Mesenchymal stem cell (in vitro differentiated cells and primary cell): ENCODE measurements at places on chromosomes 2 and 18.

DNA sequence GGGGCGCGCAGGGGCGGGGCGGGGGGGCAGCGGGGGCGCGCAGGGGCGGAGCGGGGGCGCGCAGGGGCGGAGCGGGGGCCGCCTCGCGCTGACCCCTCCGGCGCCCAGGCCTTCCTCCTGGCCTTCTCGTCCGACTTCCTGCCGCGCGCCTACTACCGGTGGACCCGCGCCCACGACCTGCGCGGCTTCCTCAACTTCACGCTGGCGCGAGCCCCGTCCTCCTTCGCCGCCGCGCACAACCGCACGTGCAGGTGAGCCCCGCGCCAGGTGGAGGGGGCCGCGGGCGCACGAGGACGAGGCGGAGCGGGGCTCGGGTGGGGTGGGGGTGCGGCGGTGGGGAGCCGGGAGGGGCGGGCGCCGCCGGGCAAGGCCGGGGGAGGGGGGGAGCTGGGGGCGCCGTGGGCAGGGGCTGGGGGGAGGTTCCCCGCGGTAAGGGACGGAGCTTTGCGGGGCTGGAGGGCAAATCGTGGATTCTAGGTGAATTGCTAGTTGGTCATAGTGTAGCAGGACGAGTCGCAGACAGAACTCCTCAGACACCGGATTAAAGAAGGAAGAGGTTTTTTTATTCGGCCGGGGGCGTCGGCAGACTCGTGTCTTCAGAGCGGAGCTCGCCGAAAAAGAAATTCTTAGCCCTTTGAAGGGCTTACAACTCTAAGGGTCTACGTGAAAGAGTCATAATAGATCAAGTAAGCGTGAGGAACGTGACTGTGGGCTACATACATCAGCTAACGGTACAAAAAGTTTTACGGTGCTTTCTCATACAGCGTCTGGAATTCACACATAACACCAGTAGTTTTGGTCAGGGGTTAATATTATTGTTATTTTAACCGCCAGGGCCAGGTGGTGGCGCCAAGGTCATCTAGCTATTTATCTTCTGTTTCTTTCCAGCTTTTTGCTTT lies 29.9 kb downstream of the ANO7 start:
- DNase-seq = peak; percentile 50
- H3K4me3 ChIP-seq = peak overlapping the region; percentile 86
- peaks cover 11% of the 10 kb centered on the region for H3K4me1 ChIP-seq
- H3K27ac ChIP-seq = no peak overlapping the region
- peaks cover 4% of the 10 kb centered on the region for H3K36me3 ChIP-seq
- H3K27me3 ChIP-seq = peaks cover 2% of the 10 kb centered on the region

DNA sequence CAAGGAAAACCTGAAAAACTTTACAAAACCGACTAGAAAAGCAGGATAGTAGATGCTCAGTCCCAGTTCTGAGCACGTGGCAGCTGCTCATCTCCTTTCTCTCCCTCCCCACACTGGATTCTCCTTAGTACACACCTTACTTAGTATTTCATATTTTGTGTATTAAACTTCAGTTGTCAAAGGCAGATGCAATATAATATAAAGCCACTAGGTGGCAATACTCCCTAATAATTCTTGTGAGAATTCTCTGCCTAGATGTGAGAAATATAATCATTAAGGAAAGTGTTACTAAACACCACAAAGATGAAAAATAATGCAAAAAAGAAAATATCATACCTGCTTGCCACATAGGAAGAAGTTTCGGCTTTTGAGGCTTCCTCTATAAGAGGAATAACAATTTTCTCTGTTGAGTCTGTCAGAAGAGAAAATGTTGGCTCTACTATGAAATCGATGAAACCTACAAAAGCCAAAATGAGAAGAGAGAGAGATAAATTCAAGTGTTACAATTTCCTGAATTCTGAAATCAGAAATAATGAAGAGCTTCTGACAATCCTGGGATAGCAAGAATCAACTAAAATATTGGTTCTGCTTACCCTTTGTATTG lies 200.6 kb downstream of the PPP1R1C start:
- DNase-seq = peak; percentile 60
- no peaks in the 10 kb centered on the region for H3K27me3 ChIP-seq
- no peaks in the 10 kb centered on the region for H3K36me3 ChIP-seq
- H3K4me3 ChIP-seq = no peak overlapping the region

- peak overlapping the region; percentile 96 for H3K27ac ChIP-seq
- H3K27me3 ChIP-seq = no peaks in the 10 kb centered on the region
- peaks cover 25% of the 10 kb centered on the region for H3K4me1 ChIP-seq
- H3K36me3 ChIP-seq = peaks cover 18% of the 10 kb centered on the region
- DNase-seq = peak; percentile 53
- H3K4me3 ChIP-seq = no peak overlapping the region
Measured at GRCh38 chr2:109446278-109447131, 167.3 kb downstream of the SEPTIN10 start.

- no peak overlapping the region for H3K4me3 ChIP-seq
- H3K4me1 ChIP-seq = peaks cover 9% of the 10 kb centered on the region
- no peaks in the 10 kb centered on the region for H3K36me3 ChIP-seq
- no peak for DNase-seq
- no peaks in the 10 kb centered on the region for H3K27me3 ChIP-seq
- H3K27ac ChIP-seq = no peak overlapping the region
Measured at GRCh38 chr2:197184959-197185586, 125.5 kb downstream of the ANKRD44 start.

GRCh38 chr2:134512734-134513464 lies 205.9 kb downstream of the TMEM163 start:
- H3K27me3 ChIP-seq = no peaks in the 10 kb centered on the region
- no peak for DNase-seq
- no peak overlapping the region for H3K4me3 ChIP-seq
- H3K36me3 ChIP-seq = no peaks in the 10 kb centered on the region

DNA sequence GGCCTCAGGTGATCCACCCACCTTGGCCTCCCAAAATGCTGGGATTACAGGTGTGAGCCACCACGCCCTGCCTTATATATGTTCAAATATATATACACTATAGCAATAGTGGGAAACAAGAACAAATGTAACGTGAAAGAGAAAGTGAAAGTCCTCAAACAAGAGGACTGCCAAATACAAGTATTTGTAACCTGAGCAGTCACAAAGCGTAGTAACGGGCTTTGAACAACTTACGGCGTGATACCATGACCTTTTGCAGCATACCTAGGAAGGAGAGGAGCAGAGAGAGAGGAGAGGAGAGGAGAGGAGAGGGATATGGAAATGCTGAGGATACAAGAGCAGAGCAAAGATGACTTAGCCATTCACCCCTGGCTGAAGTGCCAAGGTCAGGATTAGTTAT lies 113.8 kb upstream of the RGPD4 start:
- no peaks in the 10 kb centered on the region for H3K27me3 ChIP-seq
- H3K4me3 ChIP-seq = peak overlapping the region; percentile 72
- DNase-seq = peak; percentile 24

DNA sequence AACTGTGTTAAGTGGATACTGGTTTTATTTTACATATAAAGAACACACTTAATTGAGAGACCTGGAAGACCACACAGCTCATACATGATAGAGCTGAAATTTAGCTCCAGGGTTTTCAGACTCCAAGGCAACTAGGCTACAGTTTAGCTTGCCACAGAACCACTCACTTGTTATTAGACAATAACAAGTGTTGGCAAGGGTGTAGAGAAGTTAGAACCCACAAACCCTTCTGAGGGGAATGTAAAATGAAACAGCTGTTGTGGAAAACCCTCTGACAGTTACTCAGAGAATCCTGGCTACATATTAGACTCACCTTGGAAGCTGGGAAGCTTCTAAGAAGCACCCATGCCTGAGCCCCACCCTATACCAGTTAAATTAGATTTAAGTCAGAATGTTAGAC lies 75.3 kb downstream of the MAP3K20 start:
- DNase-seq = no peak
- H3K27ac ChIP-seq = peak overlapping the region; percentile 21
- peaks cover 3% of the 10 kb centered on the region for H3K36me3 ChIP-seq

- H3K36me3 ChIP-seq = no peaks in the 10 kb centered on the region
- no peaks in the 10 kb centered on the region for H3K4me1 ChIP-seq
- H3K27ac ChIP-seq = no peak overlapping the region
Measured at GRCh38 chr2:2491964-2492363, 160.9 kb upstream of the MYT1L start.

DNA sequence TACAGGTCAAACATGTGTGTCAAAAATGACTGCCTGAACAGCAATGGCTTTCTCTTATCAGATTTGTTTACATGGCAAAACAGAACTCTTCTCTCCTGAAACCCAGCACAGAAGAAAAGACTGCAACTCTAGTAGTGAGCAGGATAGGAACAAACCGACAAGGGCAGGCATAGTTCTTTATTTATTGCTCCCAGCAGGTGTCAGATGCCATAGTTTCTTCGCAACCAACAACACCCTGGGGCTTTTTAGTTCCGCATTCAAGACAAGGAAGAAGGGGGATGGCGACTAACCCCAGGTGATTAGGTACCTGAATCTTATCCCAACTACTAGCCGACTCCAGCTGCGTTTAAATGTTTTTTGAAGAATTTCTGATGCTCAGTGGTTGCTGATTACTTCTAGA lies 367.5 kb upstream of the FIGN start:
- H3K27me3 ChIP-seq = no peaks in the 10 kb centered on the region
- H3K4me3 ChIP-seq = no peak overlapping the region
- H3K4me1 ChIP-seq = no peaks in the 10 kb centered on the region
- no peak overlapping the region for H3K27ac ChIP-seq
- no peaks in the 10 kb centered on the region for H3K36me3 ChIP-seq

DNA sequence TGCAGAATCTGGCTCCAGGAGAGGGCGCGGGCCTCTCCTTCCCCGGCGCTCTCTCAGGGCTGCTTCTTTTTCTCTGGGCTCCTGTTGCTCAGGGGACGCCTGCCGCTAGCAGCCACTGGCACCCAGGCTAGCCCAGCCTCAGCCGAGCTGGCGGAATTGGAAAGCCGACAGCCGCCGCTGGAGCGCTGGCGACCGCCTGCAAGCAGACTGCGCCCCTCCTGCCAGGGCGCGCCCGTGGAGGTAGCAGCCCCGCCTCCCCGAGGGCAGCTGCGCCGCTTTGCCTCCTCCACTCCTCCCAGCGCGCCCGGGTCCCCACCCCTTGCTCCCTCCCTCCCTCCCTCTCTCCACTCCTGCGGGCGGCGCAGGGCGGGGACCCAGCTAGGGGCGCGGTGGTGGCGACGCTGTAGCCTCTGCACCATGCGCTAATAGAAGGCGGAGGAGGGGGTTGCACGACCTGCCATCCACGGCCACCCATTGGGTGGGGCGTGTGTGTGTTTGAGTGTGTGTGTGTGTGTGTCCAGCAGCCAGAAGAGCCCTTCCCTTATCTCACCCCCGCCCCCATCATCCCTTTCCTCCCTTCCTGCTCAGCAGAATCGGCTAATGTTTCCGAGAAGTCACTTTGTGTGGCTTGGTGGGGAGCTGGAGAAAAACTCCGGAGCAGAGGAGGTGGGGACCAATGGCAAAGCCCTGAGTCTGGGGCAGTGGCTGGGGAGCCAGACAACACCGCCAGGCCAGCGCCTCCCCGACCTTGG lies at the start of gene SCN9A:
Gene SCN9A (minus strand): TSS at position 209 of the 752 bp plus-strand sequence. CDS start 64,188 bp downstream, outside the sequence.
- H3K4me1 ChIP-seq = peaks cover 8% of the 10 kb centered on the region
- H3K36me3 ChIP-seq = no peaks in the 10 kb centered on the region
- no peak within 1 kb of the TSS for H3K27ac ChIP-seq
- DNase-seq = peak; percentile 70

DNA sequence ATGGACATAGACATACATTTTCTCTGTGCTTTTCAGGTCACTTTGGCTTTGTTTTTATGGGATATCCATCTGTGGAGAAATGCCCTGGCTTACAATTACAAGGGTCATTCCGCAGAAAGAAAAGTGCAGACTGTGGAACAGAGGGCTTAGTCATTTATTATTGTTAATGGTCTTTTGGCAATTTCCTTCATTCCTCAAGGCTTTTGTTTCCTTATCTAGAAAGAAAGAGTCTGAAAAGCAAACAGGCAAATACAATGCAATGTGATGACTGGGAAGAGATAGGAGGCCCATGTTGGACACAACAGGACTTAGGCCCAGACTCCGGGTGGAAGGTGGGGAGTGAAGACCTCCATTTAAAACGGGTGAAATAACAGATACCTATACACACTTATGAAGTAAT lies 129.5 kb upstream of the CAVIN2 start:
- no peaks in the 10 kb centered on the region for H3K36me3 ChIP-seq
- DNase-seq = peak; percentile 41
- H3K4me3 ChIP-seq = no peak overlapping the region
- H3K27me3 ChIP-seq = no peaks in the 10 kb centered on the region
- H3K27ac ChIP-seq = peak overlapping the region; percentile 81

GRCh38 chr2:29405707-29406106 lies 290.5 kb downstream of the CLIP4 start:
- H3K4me1 ChIP-seq = no peaks in the 10 kb centered on the region
- no peak overlapping the region for H3K4me3 ChIP-seq
- no peaks in the 10 kb centered on the region for H3K36me3 ChIP-seq
- peaks cover 4% of the 10 kb centered on the region for H3K27me3 ChIP-seq
- H3K27ac ChIP-seq = no peak overlapping the region

GRCh38 chr2:156704617-156705016 lies 268.4 kb downstream of the GPD2 start:
- no peaks in the 10 kb centered on the region for H3K4me1 ChIP-seq
- no peak for DNase-seq
- H3K27me3 ChIP-seq = peaks cover 3% of the 10 kb centered on the region
- no peaks in the 10 kb centered on the region for H3K36me3 ChIP-seq
